ENCODE measurements at places on chromosomes 7 and 10.
A peak's percentile ranks its signal among the peaks of the same experiment; 100 is the strongest.

DNA sequence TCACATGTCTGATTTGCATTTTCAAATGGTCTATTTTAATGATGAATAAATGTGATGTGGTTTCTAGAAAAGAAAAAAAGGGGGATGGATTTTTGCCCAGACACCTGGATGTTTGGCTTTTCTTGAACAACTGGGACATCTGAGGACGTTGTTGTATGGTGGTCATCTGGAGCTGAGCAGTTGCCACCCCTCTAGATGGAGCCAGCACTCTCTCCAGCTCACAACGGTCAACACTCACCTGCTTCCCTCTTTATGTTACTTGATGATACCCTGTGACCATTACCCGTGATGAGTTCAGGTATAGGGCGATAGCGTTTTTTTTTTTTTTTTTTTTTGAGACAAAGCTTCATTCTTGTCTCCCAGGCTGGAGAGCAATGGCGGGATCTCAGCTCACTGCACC is 30.1 kb upstream of the PAXIP1 start:
- DNase-seq = no peak

- no peak for DNase-seq
Measured at GRCh38 chr10:86252079-86252478, 114.5 kb downstream of the GRID1 start.

DNA sequence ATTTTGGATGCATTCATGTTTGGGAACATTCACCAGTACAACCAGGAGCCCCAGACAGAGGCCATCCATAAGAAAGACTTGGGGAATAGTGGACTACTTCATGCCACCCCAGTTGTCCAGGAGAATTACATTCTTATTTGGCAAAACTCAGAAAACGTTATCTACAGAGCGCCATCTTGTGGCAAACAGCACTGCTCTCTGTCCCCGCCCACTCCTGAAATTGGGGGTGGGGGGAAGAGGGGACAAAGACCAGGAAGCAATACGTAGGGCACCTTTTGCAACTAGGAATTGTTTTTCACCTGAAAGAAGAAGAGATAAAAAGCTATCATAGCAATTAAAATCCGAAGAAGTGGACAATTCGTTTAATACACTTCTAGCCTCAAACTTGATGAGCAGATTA is 134.6 kb upstream of the MGMT start:
- no peak for DNase-seq

GRCh38 chr10:95987685-95988426 is 55.5 kb upstream of the CCNJ start:
- no peak for DNase-seq

DNA sequence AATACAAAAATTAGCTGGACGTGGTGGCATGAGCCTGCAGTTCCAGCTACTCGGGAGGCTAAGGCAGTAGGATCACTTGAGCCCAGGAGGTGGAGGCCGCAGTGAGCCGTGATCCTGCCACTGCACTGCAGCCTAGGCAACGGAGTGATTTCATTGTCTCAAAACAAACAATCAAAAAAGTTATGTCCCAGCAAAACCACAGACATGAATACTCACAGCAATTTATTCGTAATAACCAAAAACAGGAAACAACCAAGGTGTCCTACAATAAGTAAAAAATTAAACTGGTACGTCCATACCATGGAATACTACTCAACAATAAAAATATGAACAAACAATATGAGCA is 11.6 kb upstream of the CYTH3 start:
- no peak for DNase-seq

DNA sequence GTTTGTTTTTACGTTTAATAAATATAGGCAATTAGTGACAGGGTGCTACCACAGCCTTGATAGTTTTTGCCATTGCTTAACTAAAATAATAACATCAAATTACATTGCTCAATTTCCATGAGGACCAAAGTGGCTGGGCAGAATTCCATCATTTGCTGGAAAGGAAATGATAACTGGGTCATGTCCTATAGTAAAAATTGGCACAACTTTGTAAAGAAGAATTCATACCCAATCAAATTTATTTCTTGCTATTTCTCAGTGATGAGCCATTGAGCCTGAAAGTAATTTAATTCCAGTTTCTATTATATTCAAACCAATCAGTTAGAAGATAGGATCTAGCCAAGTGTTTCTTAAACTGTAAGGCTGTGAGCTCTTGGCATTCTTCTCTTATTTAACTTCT is 102.2 kb upstream of the CTTNBP2 start:
- DNase-seq = no peak

DNA sequence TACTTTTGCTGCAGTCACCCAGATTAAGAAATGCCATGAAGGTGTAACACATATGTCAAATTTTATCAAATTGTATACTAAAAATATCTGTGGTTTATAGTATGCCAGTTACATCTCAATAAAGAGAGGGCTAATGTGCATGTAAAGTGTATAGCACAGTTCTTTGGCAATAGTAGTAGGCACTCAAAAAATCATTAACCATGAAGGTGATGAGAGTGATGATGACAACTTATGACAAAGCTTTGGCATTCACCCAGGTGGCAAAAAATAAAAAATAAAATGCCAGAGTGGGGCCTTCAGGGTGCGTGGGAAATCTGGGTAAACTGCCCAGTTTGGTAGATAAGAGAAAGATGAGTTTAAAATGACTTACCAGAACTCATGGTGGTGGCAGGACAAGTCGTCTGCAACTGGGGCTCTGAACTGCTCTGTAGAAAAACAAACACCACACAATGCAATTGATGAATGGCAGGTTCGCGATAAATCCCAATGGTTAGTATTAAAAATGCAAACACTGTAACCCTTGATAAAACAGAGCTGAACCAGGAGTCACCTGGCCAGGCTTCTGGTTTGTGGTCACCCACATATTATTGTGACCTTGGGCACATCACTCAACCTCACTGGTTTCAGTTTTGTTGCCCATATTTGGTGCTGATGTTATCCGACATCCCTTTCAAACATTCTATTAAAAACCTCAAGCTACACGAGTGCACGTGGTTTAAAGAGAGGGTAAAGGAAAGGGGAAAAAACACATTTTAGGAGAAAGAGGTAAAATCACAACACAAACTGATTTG is 120.2 kb downstream of the SORBS1 start:
- DNase-seq = no peak

GRCh38 chr7:64541438-64542359 is 21.2 kb downstream of the ZNF680 start:
- no peak for DNase-seq

- no peak for DNase-seq
Measured at GRCh38 chr7:81960026-81960425, 190.2 kb upstream of the HGF start.

GRCh38 chr10:119575991-119576390 is 20.8 kb downstream of the TIAL1 start:
- DNase-seq = no peak

DNA sequence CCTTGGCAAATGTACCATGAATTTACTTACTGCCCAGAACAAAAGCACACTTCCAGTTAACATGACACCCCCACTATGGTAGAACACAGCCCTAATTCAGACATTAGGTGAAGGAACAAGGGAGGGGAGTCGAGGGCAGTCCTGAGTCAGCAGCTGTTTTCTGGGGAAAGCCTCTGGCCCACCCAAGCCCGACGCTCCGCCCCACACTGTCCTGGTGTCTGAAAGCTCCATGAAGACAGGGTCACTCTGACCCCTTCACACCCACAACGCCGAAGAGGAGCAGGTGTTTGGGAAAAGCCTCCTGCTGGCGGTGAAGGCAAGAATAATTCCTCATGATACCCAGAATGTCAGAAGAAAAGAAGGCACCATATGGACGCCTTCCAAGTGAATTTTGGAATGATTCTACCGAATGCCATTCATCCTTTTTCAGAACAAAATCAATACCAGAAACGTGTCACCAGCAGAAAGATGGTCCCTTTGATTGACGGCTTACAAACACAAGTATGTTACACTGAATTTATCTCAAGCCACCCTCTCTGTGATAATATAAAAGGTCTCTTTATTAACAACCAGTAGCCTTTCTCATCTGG is 172.1 kb downstream of the DIP2C start:
- no peak for DNase-seq

DNA sequence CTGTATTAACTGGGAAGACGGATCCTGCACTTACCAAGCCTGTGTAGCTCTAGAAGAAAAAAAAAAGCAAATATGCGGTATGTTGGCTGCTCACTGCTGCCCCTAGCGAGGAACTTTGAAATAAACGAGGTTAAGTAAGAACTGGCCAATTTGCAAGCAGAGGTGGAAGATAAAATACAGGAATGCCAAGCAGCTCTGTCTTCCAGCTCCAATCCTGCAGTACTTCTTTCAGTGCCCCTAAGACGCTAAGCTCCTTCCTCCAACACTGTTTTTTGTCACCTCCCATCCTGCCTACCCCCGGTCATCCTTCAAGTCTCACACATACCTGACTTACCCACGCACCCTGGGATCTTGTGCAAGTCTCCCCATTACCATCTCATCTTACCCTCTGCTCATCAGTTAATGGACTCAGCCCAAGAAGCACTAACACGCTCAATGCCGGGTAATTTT is 809 bp downstream of the C10orf143 start:
- DNase-seq = peak; percentile 91

Measured in osteocyte (in vitro differentiated cells).